ENCODE measurements at places on chromosomes 7 and 10.

DNA sequence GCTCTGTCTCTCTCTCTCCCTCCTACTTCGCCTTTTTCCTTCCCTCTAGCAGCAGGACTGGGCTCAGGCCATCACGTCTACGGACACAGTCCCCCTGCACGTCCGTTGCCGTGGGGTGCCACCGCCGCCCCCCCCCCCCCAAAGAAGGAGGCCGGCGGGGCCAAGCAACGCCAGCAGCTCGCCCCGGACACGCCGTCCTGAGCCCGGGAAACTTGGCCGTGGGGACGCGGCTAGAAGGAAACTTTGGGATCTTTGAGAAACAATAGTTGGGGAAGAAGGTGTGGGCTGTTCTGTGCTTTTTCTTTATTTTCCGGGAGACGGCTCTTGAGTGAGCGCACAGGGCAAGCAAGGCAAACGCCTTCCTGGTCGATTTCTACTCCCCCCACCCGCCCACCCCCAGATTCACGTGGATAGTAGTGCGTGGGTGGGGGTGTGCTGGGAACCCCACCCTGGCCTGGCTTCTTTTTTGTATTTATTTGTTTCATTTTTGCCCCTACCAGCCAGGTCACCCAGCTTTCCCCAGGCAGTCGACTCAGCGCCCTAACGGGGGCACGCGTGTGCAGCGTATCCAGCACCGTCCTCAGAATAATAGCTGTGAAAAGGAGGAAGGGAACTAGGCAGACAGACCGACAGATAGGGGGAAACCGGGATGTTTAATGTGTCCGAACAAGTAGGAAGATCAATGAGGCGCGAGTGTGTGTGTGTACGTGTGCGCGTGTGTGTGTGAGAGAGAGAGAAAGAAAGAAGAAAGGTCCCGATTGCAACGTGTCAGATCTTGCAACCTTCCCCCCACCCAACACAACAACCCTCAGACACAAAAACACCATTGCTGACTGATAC, 1.4 kb downstream of the MXI1 start:
- DNase-seq: peak; percentile 48

DNA sequence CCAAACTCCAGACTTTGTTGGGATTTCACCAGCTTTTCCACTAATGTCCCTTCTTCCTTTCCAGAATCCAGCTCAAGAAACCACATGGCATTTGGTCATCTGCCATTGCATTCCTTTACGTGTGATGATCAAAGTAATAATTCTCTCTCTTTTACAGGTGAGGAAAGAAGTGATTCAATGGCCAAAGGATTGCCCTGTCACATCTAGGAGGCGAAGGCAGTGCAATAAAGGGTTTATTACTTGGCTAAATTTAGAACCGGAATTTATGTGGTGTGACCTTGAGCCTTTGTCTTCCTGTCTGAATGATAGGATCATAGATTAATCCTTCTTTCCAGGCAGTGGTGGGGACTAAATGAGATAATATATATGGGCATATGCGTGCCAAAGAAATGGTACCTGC, 58.3 kb upstream of the COBL start:
- no peak for DNase-seq

DNA sequence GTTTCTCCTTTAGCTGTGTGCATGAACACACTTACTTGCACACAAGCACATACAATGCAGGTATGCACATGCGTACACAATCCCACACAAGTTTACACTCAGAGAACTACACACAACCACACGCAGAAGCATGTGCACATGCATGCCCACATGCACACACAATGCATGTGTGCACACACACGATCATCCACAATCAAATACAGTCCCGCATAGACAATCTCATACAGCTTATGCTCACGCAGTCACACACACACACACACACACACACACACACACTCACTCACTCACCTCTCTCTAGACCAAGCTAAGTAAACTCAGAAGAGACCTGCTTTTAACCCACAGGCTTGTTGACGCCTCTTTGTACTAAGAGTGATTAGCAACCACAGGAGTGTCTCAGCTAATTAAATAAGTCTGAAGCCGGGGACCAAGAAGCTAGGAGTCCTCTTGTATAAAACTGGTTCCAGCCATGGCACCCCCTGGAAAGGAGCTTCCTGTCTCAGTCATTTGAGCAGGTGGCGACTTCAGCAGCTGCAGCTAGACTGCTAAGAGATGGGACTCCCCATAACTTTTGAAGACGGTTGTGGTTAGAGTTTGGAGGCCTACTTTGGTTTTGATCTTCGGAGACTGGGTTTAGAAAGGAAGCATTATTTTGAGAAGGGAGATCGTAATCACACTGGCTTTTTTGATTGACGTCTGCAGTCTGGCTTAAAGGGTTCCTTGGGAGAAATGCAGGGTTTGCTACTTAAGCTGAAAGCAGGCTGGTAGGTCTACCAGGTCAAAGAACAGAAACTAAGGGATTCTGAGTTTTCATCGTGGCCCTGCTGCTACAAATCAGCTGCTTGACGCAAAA, 82.3 kb upstream of the ADRB1 start:
- peak; percentile 85 for DNase-seq

DNA sequence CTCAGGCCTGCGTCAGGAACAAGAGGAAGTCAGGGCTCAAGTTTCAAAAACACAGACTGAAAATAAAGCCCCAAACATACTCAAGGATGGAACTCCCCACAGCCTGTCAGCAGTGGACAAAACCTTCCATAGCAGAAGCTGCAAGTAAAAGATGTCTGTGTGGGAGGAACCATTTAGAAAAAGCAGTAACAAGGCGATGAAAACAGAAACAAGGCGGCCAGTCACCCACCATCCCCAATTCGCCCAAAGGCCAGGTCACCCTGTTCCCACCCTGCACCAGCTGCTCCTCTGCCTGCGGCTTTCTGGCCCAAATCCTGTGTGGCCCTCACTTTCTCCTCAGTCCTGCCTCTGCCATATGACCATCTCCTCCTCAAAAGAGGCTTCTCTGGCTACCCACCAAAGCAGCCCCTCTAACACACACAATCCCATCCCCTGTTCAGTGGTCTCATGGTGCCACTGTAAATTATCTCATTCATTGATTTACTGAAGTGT, 27.8 kb downstream of the KCNMA1 start:
- no peak for DNase-seq

- DNase-seq: no peak
Measured at GRCh38 chr10:131802996-131803395, 97.8 kb upstream of the PPP2R2D start.

DNA sequence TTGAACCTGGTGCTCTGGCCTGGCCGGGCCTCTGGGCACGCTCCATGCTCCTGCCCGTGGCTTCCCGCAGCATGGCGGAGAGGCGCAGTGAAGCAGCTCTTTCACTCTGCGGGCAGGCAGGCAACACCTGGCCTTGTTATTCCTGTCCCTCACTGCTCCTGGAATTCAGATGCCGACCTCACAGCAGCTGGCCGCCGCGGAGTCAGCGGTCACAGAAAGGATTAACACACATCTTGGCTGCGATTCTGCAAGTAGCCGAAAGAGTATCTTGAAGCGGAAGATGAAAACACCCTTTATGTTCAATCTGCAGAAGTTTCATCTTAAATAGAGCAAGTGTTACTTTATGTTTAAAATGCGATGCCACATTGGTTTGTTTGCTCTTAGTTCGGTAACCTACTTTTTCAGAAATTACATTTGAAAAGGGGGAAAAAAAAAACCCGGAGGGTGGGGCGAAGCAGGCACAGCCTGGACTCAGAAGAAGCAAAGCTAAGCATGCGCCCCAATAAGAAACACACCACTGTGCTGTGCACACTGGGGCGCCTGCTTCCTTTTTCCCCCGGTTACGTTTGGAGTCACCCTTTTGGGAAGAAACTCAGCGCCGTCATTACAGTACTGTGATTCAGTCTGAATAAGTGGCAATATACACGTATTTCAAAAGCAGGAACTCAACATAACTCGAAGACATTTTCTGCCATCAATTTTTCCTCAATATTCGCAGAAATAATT, 42.3 kb downstream of the BRI3 start:
- no peak for DNase-seq

GRCh38 chr7:137590071-137590755, 246.7 kb upstream of the PTN start:
- no peak for DNase-seq

DNA sequence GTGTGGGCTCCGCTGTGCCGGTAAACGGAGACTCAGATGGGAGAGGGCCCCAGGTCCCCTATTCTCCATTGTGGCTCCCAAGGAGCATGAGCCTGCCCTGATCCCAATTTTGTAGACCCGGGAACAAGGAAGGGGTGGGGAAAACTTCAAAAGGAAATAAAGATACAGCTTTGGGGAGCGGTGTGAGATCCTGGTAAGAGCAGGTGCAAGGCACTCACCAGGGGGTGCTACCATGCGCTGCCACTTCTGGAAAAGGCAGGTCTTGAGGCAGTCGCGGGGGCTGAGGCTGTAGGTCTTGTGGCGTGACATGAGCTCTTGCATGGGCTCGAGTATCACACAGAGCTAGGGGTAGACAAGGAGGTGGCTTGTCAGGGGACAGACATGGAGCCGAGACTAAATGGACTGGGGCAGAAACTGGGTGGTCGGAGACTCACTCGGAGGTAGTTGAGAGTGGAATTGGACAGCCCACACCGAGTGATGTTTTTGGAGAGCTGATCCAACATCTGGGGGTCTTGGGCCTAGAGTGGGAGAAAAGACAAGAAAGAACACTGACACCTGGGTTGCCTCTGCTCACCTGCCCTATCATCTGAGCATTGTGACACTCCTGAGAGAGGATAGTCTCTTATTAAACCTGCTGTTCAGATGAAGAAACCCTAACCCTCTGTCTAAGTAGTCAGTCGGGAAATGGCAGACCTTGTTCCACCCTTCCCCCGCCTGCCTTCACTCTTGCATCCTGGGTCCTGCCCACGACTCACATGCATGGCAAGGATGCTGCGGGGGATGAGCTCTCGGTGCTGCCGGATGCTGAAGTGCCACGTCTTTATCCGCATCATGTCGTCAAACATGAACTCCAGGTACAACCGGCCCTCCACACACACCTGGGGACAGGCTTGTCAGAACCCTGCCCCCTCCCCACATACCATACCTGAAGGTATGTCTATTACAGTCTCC, 10.7 kb downstream of the LDB1 start:
- no peak for DNase-seq

DNA sequence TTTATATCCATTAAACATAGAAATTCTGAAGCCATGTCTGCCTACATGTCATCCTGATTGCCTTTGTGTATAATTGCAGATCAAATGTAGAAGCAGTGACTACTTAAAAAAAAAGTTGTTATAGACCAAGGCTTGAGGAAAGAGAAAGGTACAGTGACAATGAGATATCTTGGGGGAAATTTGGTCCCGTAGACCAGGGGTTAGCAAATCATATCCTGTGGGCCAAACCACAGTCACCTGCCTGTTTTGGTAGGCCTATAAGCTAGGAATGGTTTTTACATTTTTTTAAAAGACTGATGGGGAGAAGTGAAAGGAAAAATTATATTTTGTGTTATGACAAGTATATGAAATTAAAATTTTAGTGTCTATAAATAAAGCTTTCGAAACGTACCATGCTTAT, 12.9 kb downstream of the PAPSS2 start:
- no peak for DNase-seq

GRCh38 chr10:77926566-77927401, at the start of gene DLG5:
DLG5 (minus strand) TSS chr10:77926755; CDS start chr10:77926520, 235 bp downstream.
- peak; percentile 24 for DNase-seq

DNA sequence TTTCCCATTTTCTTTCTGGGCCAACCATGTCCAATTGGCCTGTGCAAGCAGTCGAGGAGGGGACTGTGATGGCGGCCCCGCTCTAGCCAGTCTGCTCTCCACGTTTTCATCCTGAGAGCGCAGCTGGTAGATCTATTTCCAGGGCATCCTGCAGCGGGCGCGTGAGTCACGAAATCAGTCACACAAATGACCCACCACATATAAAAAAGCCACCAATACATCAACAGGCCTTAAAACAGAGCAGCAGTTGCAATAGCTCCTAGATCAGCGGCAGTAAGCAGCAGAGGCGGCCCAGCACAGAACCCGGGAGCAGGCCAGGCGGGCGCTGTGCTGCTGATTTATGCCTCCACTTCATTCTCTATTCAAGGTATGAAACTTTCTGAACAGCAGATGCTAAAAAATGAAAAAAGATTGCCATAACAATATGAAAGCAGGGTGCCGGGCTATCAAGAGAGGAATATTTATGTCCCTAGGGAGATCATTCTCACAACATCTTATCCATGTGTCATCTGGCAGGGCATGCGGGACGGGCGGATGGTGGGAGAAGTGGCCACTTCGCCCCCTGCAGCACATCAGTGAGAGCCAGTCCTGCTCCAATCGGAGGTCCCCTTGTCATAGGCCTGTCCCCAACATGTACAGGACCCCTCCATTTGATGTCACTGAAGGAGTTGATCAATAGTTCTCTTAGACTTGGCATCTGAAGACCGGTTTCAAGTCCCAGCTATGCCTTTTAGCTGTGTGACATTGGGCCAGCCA, 98.0 kb upstream of the GPR26 start:
- DNase-seq: no peak

DNA sequence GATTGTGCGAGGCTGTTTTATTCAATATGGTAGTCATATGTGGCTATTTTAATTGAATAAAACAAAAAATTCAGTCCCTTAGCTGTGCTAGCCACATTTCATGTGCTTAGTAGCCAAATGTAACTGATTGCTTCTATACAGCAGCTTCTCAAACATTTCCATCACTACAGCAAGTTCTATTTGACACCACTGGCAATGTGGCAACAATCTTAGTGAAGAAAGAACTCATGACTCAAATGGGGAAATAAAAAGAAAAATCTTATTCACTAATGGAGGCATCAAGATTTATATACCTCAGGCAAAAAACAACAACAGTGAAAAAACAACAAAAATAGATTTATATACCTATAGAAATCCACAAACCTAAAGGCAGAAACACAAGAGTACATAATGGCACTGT, 17.9 kb downstream of the SEM1 start:
- DNase-seq: no peak

GRCh38 chr10:4522296-4523000, 303.6 kb upstream of the AKR1E2 start:
- DNase-seq: no peak

GRCh38 chr10:75632805-75633462, 201.5 kb downstream of the LRMDA start:
- DNase-seq: no peak

GRCh38 chr7:55249332-55249731, 115.8 kb upstream of the LANCL2 start:
- no peak for DNase-seq

- no peak for DNase-seq
Measured at GRCh38 chr10:126500866-126501265, 112.6 kb upstream of the ADAM12 start.

DNA sequence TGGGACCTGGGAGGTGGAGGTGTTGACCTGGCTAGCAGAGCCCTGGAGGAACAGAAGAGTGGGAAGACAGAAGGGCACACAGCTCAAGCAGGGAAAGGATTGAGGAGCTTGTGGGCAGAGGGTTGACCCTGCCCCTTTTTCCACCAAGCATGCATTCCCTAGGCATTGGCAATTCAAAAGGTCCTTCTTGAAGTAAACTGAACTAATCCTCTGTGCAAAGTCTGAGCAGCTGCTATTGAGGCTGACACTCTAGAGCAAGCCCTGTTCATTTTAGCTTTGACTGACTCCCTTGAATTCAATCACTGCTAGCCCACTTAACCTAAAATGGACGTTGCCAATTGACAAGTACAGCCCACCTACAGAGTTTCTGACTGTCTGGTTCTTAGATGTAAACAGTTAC, 116.5 kb upstream of the TNS3 start:
- no peak for DNase-seq

- no peak for DNase-seq
Measured at GRCh38 chr10:101244321-101245050, 15.2 kb upstream of the LBX1 start.
